NCI-H510A treated with DMSO at 0.1 percent for 48 hours (cell line): ENCODE measurements at places on chromosomes 5 and 9.

DNA sequence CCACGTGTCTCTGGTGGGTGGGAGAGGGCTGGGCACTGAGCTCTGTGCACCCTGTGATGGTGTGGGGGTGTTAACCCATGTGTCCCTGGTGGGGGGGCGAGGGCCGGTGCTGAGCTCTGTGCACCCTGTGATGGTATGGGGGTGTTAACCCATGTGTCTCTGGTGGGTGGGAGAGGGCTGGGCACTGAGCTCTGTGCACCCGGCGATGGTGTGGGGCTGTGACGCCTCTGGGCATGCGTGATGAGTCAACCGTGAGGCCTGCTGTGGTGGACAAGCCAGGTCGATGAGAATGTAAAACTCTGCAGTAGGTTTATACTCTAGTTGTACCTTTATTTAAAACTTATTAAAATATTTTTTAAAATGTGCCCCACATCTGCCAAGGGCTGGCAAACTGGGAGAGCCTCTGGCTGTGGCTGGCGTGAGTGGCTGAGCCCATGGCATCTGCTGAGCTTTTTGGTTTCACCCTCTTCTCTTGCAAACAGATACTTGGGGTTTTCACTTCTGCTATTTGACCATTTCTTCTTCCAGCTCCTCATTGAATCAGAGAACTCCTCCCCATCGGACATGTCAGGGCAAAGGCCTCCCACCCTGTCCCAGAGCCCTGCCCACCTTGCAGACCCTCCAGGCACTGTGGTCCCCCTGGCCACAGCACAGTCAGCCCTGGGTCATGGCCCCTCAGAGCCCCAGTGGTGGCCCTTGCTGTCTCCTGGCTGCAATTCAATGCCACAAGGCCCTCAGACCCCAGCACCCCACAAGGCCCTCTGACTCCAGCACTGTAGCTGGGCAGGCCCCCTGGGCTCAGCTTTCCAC, 18.5 kb upstream of the EXOC3 start:
- DNase-seq: no peak

- peak; percentile 42 for DNase-seq
Observed at GRCh38 chr5:43415935-43416802, 4.0 kb upstream of the CCL28 start.

DNA sequence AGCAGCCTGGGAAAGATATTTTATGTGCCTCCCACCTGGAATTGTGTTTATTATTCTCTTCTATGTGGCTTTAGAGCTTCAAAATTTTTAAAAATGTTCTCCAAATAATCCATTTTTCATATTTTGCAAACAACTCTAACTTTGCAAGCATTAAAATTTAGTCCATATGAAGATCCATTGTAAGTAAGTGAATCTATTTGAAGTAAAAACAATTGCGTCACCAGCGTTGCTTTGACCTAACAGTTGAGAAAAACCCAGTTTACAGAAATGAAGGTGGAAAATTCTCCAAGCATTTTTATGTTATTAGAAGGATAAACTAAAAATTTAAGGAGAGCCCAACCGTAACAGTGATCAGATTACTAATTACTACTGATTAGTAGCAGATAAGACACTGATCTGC, 38.9 kb upstream of the TLX3 start:
- DNase-seq: no peak

GRCh38 chr5:29382780-29383179, 1810.7 kb upstream of the CDH6 start:
- no peak for DNase-seq

GRCh38 chr9:119368681-119369581, at the start of gene BRINP1:
TSS of gene BRINP1 (minus strand) at chr9:119369435. CDS start at chr9:119313355, 56,080 bp downstream.
- peak; percentile 61 for DNase-seq

DNA sequence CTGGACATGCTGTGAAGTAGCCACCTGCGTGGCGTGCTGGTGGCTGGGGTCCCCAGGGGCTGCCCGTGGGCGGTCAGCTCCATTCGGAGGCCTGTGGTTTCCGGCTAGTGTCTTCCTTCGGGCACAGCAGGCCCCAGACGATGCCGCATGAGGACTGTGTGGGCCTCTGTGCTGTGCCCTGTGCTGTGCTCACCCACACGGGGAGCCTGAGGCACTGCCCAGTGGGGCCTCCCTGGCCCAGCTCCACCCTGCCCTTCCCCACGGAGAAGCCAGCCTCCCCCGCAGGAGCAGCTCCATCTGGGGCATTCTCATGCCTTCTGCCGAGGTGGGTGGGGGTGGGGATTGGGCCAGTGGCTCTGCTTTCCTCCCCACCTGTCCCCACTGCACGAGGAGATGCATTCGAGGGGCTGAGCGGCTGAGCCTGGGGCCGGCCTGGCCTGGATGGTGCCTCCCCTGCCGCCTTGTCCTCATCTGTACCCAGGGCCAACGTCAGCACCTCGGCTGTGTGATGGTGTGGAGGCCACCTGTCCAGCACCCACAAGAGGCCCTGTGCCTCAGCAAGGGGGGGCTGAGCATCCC, 24.2 kb downstream of the RXRA start:
- no peak for DNase-seq

DNA sequence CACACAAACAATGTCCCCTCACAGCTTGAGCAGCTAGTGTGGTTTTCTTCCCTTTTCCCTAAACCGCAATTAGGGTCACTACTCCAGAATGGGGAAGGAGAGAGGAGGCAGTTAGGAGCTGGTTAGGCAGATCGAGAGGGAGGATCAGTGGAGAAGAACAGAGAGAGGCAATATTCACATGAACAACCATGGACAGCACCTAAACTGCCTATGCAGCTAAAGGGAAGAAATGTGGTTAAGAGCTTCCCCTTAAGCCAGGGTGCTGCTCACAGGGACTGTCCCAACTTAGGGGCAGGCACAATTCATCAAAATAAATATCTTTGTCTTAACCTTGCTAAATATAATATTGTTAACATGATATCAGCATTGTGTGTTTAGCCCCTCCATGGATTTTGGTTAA, 359.3 kb upstream of the CDH18 start:
- no peak for DNase-seq

GRCh38 chr9:5447337-5447736, 3.0 kb upstream of the CD274 start:
- no peak for DNase-seq

- DNase-seq: no peak
Observed at GRCh38 chr9:135941288-135941995, 19.7 kb downstream of the UBAC1 start.

DNA sequence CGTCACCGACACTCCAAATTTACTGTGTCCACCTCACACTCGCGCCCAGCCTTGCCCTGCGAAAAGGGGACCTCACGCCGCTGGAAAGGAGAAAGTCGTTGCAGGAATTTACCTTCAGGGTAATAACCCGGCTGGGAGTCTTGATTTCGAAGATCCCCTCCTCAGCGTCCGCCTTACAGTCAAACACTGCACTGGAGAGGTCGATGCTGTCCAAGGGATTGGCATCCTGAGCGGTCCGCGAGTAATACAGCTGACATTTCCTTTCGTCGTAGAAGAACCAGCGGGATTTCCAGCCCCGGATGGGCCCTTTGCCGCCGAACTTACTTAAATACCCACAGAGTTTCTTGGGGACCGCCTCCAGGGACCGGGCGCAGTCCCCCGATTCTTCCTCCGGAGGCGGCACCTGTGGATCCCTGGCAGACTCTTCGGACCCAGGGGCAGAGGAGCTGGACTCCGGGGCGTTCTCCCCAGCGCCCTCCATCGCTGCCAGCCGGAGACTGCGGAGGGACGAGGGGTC, 330 bp downstream of the TBC1D2 start:
- DNase-seq: peak; percentile 65

- DNase-seq: peak; percentile 20
Observed at GRCh38 chr5:107542428-107542827, 128.3 kb downstream of the EFNA5 start.

DNA sequence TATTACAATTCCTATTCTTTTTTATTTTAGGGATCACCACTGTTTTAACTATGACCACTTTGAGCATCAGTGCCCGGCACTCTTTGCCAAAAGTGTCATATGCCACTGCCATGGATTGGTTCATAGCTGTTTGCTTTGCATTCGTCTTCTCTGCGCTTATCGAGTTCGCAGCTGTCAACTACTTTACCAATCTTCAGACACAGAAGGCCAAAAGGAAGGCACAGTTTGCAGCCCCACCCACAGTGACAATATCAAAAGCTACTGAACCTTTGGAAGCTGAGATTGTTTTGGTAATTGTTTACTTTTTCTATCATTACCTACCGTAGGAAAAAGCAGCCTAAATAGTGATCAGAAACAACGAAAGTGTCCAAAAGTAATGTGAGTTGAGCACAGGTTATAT, 6.4 kb downstream of the GABRA6 start:
- no peak for DNase-seq

GRCh38 chr9:28050941-28051340, 477.7 kb upstream of the C9orf72 start:
- no peak for DNase-seq

DNA sequence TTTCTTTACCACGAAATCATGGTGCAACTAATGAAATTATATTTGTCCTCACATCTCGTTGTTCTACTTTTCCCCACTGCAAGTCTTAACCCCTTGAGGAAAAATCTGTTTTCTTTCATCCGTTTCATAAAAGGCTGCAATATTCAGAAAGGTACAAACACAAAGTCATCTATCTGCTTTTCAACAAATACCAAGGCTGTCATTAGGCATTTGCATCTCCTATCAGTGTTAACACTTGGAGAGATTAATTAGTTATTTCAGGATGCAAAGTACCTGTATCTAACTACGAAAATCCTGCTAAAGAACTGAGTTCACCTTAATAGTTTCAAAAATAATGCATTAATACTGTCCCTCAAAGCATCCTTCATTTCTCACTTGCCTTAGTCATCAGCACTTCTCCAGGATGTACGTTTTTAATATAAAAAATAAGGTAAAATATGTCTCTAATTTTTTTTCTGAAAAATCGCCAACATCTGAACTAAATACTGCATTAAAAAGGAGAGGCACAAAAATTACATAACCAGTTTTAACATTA, 1.8 kb downstream of the ARRDC3 start:
- DNase-seq: no peak

GRCh38 chr5:33832404-33833236, 59.2 kb downstream of the ADAMTS12 start:
- DNase-seq: no peak
